Lower leg skin (tissue), 4 donors: ENCODE measurements at places on chromosomes 12 and 14. TPM values are rescaled to one million over a fixed set of nuclear protein-coding genes. Genes with fewer than 3 reads are reported as not detected.

TEAD4 gene
- 14.8 TPM for total RNA-seq

ZCCHC8 gene
- total RNA-seq: 22.7 TPM

ZC2HC1C gene
- total RNA-seq: 0.76 TPM

LRTM2 gene
- not detected for total RNA-seq

NKX2-8 gene
- 1.2 TPM for total RNA-seq

AMDHD1 gene
- total RNA-seq: 1.1 TPM

IFNG-AS1 gene
- total RNA-seq: not detected

RASSF9 gene
- 2.0 TPM for total RNA-seq

KRT79 gene
- 26.9 TPM for total RNA-seq

TPPP2 gene
- total RNA-seq: 0.71 TPM

PPP4R4 gene
- total RNA-seq: 8.6 TPM

BICDL1 gene
- total RNA-seq: 98.2 TPM

- no peak for DNase-seq
Observed at GRCh38 chr12:49698619-49699545, 8.3 kb downstream of the FMNL3 start.

GRCh38 chr12:41967668-41968500 is 176.8 kb downstream of the GXYLT1 start:
- no peak for DNase-seq

- no peak for DNase-seq
Observed at GRCh38 chr12:4894019-4894418, 15.7 kb upstream of the KCNA1 start.

GRCh38 chr14:50340963-50341362 is 28.8 kb downstream of the DMAC2L start:
- DNase-seq: no peak

GRCh38 chr14:103022002-103022684 is 35.2 kb downstream of the CDC42BPB start:
- no peak for DNase-seq

DNA sequence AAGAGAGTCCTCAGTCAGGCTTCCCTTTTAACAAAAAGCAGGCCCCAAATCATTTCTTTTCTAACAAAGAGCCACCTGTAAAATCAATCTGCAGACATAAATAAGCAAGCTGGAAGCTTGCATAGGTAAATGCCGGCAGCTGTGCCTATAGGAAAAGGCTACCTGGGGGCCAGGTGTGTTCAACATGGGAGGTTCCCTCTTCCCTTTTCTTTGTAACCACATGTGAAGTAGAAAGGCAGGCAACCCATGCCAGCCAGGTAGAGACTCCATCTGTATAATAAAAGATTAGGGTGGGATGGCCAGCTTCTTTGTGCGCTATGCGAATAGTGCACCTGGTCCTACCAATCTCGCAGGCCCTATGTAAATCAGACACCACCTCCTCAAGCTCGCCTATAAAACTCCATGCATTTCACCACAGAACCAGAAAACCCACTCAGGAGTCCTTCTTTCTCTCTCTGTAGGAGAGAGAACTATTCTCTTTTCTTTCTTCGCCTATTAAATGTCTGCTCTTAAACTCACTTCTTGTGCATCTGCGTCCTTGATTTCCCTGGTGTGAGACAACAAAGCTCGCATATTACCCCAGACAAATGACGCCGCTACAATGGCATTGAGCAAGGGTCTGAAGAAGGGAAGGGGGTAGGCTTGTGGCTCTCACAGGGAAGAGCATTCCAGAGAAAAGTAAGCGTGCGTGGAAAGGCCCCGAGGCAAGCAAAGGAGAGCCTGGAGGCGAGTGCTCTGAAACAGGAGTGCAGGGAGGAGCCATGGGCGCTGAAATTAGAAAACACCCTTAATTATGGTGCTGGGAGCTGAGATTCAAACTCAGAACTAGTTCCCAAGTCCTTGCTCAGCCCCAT is 67.2 kb downstream of the TTC9 start:
- DNase-seq: no peak

- no peak for DNase-seq
Observed at GRCh38 chr14:37284760-37285159, 87.0 kb downstream of the MIPOL1 start.

- DNase-seq: no peak
Observed at GRCh38 chr14:105902131-105902898, 375.9 kb downstream of the TMEM121 start.

GRCh38 chr12:105935106-105935505 is 203.6 kb downstream of the NUAK1 start:
- no peak for DNase-seq

DNA sequence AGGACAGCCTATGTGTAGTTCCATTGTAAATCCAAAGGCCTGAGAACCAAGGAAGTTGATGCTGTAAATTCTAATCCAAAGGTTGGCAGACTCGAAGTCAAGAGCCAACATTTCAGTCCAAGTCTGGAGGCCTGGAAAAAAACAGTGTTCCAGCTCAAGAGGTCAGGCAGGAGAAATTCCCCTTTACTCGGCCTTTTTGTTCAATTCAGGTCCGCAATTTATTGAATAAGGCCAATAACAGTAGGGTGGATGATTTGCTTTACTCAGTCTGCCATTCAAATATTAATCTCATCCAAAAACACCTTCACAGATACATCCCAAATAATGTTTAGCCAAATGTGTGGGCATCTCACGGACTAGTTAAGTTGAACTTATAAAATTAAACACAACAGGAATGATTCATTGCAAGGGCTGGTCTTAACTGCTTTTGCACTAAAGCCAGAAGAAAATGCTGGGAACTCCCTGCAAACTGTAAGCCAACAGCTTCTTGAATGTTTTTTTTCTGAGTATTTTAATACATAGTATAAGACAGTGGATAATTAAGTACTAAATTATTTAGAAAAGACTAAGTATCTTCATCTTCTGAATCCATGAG is 197.4 kb upstream of the GARIN6 start:
- no peak for DNase-seq

- no peak for DNase-seq
Observed at GRCh38 chr12:71999795-72000194, 61.1 kb downstream of the TPH2 start.

DNA sequence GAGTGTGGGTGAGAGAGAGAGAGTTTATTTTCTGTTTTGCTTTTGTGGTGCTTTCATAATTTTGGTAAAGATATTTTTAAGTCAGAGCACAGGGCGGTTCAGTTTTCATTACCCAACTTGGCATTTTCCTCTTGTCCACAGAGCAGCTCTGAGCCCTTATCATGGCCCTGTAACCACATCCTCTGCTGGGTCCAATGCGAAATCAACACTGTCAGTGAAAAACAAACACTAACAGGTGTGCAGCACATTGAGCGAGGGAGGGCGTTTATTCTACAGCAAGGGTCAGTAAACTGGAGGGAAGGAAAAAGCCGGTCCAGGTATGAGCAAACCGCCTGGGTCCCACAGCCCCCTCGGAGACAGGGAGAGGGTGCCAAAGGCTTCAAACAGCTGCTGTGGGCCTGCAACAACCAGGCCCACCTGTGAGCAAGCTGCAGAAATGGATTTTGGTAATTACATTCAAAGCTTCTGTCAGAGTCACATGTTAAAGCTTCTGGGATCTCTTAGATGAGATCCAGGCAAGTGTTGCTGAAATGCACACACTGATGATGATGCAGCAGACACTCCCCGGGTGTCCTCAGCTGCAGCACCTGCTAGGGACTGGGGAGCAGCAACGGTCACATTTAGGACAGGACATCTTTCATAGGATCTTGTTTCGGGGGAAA is 132.7 kb upstream of the DYRK2 start:
- DNase-seq: no peak

DNA sequence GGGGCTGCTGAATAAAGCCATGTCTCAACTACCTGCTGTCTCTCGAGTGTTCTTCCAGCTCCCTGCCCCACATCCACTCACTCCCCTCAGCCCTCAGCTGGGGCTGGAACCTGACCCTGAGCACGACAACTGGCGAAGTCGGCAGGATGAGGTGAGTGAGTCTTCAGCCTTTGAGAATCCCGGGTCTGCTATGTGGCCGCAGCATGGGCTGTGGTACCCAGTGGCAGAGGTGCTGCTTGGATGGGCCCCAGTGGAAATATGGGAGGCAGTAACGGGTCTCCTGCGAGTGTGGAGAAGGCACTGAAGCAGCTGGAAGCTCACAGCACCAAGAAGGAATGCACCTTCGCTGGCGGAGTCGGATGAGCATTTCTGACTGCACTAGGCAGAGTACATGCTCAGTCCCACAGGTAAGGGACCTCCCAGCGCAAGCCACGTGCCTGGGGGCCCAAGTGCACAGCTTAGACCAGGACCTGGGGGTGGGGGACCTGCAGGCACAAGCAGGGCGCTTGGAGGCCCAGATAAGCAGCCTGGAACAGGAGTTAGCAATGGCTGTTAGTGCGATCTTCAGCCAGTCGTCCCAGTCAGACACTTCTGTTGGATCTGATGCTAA is 95.5 kb upstream of the TMPO start:
- no peak for DNase-seq

GRCh38 chr14:103385929-103386712 is 906 bp downstream of the MARK3 start:
- peak; percentile 89 for DNase-seq

GRCh38 chr14:58947156-58947555 is 241.3 kb upstream of the DAAM1 start:
- no peak for DNase-seq

DNA sequence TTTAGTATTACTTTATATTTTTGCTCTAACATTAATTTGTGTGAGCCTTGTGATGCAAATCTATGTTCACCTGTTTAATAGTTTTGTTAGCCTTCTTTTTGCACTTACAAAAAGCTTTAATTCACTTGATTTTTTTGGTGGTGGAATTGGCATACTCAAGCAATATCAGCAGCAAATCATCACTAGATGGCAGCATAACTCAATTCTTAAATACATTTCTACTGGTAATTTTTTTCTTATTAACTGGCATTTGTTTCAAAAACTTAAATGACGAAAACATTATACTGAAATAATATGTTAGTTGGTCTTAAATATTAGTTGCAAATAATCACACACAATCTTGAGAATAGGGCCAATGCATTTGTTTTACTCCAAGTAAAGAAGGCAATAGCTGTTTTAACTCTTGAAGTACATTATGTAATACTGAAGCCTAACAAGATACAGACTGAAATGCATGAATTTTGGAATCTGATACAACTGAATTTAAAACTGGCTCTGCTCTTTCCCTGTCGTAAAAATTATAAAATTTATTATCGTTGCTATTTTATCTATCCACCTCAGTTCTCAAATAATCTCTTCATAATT is 151.5 kb downstream of the ATXN7L3B start:
- no peak for DNase-seq

DNA sequence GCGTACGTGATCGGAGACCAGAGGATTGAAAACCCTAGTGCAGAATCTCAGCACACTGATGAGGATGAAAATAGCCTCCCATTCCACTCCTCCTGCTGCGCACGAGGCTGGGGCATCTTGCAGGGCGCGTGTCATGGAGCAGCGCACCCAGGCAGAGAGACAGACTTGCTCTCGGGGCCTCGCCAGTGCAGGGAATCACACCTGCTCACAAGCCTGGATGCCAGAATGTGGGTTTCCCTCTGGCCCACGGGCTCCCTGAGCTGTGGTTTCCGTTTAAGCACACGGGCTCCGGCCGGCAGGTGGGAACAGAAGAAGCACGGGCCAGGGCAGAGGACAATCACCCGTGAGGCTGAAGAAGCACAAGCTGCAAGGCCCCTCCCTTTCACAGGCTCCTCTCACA is 2.0 kb downstream of the FGF6 start:
- DNase-seq: peak; percentile 1

- DNase-seq: no peak
Observed at GRCh38 chr12:100234166-100234565, 32.7 kb downstream of the DEPDC4 start.

DNA sequence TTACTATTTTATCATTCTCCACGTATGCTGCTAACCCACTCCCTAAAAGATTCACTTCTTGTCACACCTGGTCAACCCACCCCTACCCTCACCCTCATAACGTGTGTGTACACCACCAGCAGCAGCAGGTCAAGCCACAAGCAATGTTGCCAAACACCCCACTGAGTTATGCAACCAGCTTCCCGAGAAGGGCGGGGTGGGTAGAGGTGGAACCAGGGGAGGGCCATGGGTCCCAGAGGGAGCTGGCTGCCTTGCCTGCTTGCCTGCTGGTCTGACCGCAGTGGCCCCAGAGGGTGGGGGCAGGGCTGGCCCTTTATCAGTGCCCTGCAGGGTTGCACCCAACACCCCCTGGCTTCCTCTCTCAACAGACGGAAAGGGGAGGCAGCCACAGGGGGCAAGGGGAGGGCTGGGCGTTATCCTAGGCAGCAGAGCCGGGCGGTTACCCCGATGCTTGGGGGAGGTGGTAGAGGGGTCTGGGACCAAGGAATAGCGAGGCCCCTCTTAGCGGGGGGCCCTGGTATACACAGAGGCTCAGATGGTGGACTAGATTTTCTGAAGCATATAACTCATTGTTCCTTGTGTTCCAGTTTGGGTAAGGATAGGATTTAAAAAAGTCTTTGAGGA is 3.5 kb upstream of the NFE2 start:
- DNase-seq: peak; percentile 95

- no peak for DNase-seq
Observed at GRCh38 chr14:77151918-77152588, 10.5 kb upstream of the ZDHHC22 start.

GRCh38 chr14:91108941-91109611 is 4.8 kb upstream of the DGLUCY start:
- DNase-seq: no peak

GRCh38 chr12:121796855-121797751 is 3.6 kb upstream of the RHOF start:
- DNase-seq: peak; percentile 89

DNA sequence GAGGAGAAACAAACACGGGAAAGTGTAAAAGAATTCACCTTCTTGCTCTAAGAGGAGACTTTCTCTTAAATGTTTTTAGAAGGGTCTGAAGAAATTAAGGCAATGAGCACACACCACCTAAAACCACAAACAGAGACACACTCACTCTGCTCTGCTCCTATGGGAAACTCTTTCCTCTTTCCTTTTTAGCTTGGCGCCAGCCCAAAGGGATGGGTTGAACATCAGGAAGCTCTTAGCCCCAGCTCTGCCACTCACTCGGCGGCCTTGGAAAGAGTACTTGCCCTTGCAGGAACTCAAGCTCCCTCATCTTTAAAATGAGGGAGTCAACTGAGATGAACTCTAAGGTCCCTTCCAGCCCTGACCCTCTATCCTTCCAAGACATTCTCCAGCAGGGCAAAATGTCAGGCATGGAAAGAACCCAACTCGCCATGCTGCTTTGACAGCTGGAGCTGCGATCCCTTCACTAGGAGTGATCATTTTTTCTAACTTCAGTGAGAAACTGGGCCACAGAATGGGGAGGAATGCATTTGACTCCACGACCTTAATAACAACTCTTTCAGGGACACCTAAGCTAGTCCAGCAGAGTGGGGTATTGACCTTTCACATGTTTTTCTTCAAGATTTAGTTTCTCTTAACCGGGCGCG is 980 bp upstream of the RNASE8 start:
- DNase-seq: no peak

- no peak for DNase-seq
Observed at GRCh38 chr12:16165506-16165905, 112.0 kb downstream of the SLC15A5 start.

DNA sequence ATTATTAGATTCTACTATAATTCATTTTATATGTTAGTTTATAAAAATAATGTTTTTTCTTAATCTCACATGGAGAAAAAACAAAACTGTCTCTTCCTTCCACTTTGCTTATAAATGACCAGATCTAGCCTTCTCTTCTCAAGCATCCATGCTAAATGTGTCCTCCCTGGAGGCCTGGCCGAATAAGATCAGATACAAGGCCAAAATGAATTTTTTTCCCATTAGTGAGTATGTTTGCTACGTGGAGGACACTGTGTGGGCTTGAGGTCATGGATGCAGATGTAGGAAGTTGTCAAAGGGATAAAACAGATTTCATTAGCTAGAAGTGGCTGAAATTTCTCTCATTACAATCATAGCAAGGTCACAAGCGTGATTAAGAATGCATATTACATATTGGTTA is 1244.9 kb upstream of the SEL1L start:
- no peak for DNase-seq

GRCh38 chr14:67645414-67645813 is 25.7 kb downstream of the ARG2 start:
- no peak for DNase-seq
